Right renal pelvis (tissue), 4 donors: ENCODE measurements at places on chromosomes 2 and 18. TPM values are rescaled to one million over a fixed set of nuclear protein-coding genes. Genes with fewer than 3 reads are reported as not detected.

The ORMDL1 gene
- 109 TPM for polyA plus RNA-seq

The ANKRD29 gene
- 0.59 TPM for polyA plus RNA-seq

The RIF1 gene
- 42.7 TPM for polyA plus RNA-seq

The PRKRA gene
- polyA plus RNA-seq = 79.2 TPM

DNA sequence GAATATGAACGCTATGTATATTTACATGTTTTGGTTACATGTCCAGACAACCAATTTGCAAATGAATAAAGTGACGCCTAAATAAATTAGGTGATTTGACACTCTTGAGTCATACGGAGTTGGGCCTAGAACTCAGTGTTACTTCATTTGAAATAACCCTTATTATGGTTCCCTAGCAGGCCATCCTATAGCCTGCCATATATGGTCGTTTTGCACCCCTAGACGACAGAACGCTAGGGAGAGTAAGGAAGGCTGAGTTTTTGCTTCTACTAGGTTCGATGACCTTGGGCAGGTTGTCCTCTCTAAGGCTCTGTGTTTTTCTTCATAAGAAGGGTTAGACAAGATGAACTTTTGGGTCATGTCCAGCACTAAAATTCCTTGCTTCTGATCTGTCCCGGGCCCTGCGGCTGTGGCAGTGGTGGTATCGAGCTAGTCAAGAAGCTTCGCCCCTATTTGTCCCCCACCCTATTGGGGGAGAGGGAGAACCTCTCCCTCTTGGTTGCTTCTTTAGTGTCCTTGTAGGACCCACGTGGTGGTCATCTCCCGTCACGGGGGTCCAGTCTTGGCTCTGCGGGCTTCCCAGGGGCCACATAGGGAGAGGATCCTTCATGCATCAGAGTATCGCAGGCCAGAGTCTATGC, 574 bp upstream of the EML4 start:
- DNase-seq = no peak

DNA sequence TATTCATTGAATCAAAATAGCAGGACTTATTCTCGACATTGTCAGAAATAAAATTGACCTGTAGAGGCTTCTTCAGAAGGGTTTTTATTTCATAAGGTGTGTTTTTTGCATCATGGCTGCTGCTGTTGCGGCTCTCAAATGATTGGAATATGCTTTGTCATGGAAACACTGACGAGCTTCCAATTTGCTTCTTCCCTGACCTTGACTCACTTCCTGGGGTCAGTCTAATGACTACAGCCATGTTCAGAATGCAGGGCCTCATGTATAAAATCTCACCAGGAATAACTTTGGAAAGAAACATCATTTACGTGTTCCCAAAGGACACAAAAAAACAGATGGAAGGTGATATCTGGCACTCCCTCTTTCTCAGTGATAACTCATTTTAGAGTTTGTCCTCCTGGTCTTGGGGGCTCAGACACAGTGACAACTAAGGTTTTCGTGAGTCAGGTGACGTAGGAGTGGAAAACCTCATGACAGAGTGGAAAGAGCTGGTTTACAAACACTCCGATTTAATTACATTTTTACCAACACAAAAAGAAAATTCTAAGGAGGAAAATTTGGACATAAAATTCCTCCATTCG, 467.0 kb upstream of the RAB12 start:
- DNase-seq = no peak

The SP5 gene
- polyA plus RNA-seq = 0.39 TPM

GRCh38 chr18:21703241-21703820, 1.2 kb downstream of the ABHD3 start:
- no peak for DNase-seq

The LYG2 gene
- polyA plus RNA-seq = 0.19 TPM

GRCh38 chr2:182559623-182560022, 132.8 kb upstream of the PDE1A start:
- no peak for DNase-seq

DNA sequence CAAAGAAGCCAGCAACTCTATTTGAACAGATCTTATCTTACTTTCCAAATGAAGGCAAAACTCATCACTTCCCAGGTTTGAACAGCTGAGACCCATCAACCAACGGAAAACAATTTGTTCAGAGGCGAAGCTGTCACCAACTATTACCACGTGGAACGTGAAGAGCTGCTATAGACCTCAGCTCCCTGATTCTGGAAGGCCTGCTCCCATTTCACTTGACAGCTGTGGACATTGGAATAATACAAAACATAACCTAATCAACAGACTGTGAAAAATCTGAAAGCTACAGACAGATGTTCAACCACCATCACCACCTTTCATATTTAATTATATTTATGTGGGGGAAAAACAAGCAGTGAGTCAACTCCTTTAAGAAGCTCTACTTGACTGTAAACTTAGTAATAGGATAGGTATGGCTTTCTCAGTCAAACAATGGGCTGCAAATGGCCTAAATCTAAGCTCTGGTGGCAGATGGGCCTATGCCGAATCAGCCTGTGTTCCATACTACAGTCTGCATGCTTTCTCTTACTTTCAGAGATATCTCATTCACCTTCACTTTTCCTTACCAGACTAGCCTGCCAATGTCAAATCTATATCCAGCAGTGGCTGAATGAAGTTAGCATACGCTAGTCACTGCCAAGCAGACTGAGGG, 896.4 kb downstream of the TDRD15 start:
- no peak for DNase-seq

DNA sequence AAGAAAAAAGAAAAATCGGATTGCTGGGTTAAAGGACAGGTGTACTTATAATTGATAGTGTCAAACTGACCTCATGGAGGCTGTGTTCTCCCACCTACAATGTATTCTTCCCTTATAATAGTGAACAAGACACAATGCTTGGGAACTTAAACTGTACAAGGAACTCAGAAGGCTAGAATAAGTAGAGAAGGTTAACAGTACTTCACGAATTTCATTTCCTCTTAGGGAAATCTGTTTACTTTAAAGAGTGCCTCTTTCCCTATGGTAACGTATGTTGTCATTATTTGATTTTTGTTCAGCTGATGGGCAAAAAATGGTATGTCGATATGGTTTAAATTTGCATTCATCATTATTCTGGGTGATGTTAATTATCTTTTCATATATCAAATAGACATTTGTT, 9.2 kb upstream of the HK2 start:
- no peak for DNase-seq

DNA sequence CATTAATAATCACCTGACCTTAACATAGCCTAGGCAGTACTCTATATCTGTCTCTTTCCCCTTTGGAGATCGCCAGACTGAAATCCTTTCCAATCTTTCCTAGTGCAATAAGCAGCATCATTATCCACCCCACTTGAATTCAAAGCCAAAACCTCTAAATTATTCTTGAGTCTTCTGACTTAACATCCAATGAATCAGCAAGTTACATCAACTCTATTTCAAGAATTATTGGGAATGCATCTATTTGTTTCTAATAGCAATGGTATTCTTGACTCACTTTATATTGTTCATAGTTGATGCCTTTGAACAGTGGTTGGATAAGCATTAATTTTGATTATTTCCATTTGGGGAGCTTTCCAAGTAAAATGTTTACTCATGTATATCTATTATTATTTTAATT, 144.8 kb downstream of the ZNF804A start:
- no peak for DNase-seq

The HTR2B gene
- polyA plus RNA-seq = 14.6 TPM

- no peak for DNase-seq
These were observed 7.0 kb upstream of the AOX1 start for GRCh38 chr2:200578778-200579177.

GRCh38 chr2:134253804-134254203, at the start of gene MGAT5:
TSS of gene MGAT5 (plus strand) at chr2:134254072. CDS start at chr2:134254404, 332 bp downstream.
- no peak for DNase-seq

DNA sequence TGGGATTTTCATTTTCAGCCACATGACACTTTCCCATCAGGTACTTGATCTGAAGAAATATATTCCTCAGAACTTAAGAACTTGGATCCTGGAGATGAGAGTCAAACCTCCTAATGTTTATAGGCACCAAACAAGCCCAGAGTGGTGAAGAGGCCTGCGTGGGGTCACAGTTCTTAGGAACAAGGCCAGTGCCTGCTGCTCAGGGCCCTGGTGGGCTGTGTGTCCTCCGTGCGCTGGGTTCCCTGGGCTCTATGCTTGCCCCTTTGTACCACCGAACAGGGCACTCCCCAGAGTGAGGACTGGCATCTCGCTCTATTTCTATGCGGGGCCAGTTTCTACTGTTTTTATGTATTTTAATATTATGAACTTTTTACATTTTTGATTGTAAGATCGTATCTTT, 76.0 kb upstream of the RBM44 start:
- DNase-seq = no peak

DNA sequence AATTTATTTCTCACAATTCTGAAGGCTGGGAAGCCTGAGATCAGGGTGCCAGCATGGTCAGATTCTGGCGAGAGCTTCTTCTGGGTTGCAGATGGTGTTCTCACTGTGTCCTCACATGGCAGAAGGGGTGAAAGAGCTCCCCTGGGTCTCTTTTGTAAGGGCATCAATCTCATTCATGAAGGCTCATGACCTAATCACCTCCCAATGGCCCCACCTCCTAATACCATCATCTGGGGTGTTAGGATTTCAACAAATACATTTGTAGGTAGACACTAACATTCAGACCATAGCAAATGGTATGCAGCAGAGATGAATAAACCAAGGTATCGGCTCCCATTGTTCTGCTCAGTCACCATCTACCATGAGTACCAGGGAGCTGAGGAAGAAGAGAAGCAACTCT, 32.7 kb downstream of the YPEL5 start:
- DNase-seq = no peak

- DNase-seq = no peak
These were observed 44.0 kb downstream of the CIB4 start for GRCh38 chr2:26597197-26597596.

The NEB gene
- polyA plus RNA-seq = 16.6 TPM
